ENCODE measurements at places on chromosomes 2 and 18.

GRCh38 chr2:32422133-32422532, 65.3 kb downstream of the BIRC6 start:
- no peak for DNase-seq

- DNase-seq = no peak
Measured at GRCh38 chr2:119019521-119019920, 77.5 kb downstream of the MARCO start.

- DNase-seq = no peak
Measured at GRCh38 chr2:221915926-221916325, 343.8 kb upstream of the EPHA4 start.

GRCh38 chr18:21598726-21599584, 1.5 kb downstream of the ESCO1 start:
- DNase-seq = no peak

- no peak for DNase-seq
Measured at GRCh38 chr2:238077292-238077691, 16.5 kb downstream of the SCLY start.

- no peak for DNase-seq
Measured at GRCh38 chr2:134148843-134149472, 104.9 kb upstream of the MGAT5 start.

Measured in COLO829 (cell line).